ENCODE measurements at places on chromosomes 7 and 10.

GRCh38 chr10:79093658-79094411, 25.1 kb downstream of the ZMIZ1 start:
- DNase-seq: no peak

DNA sequence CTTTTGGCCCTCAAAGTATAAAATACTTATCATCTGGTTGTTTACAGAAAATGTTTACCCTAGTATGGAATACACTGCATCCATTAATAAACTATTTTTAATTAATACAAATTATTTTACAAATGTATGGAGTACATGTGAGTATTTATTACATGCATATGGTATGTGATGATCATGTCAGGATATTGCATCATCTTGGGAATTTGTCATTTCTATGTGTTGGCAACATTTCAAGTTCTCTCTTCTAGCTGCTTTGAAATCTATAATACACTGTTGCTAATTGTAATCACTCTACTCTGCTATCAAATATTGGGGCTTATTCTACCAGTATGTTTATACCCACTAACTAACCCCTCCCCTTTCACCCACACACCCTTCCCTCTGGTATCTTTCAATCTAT, 103.9 kb upstream of the THSD7A start:
- DNase-seq: no peak

- DNase-seq: no peak
These were observed at the start of gene ADGRA1 for GRCh38 chr10:133087679-133088178. Gene ADGRA1, plus strand, starts transcription at chr10:133087924. Its CDS starts 986 bp downstream, at chr10:133088910.

- DNase-seq: no peak
These were observed 35.8 kb upstream of the DNMBP start for GRCh38 chr10:100045592-100045991.

GRCh38 chr7:149867762-149868622, 5.8 kb upstream of the ATP6V0E2 start:
- DNase-seq: no peak

DNA sequence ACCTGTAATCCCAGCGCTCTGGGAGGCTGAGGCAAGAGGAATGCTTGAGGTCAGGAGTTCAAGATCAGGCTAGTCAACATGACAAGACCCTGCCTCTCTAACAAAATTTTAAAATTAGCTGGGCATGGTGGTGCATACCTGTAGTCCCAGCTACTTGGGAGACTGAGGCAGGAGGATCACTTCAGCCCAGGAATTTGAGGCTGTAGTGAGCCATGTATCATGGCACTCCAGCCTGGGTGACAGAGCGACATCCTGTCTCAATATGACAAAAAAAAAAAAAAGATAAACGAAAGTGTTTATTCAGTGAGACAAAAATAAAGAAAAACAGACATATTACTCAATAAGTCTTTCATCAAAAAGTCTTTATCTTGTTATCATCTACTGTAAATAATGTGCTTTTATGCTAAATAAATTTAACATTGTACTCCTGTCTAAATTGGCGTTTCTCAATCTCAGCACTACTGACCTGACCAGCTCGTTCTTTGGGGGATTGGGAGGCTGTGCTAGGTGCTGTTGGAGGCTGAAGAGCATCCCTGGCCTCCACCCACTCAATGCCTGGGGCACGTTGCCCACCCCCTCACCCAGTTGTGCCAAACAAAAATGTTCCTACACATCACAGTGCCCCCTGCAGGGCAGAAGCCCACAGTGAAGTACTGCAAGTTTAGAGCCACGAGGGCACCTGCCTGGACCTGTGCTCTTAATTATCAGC, 57.7 kb downstream of the NCAPG2 start:
- no peak for DNase-seq

- DNase-seq: no peak
These were observed 86.1 kb downstream of the LHPP start for GRCh38 chr10:124547647-124548168.

DNA sequence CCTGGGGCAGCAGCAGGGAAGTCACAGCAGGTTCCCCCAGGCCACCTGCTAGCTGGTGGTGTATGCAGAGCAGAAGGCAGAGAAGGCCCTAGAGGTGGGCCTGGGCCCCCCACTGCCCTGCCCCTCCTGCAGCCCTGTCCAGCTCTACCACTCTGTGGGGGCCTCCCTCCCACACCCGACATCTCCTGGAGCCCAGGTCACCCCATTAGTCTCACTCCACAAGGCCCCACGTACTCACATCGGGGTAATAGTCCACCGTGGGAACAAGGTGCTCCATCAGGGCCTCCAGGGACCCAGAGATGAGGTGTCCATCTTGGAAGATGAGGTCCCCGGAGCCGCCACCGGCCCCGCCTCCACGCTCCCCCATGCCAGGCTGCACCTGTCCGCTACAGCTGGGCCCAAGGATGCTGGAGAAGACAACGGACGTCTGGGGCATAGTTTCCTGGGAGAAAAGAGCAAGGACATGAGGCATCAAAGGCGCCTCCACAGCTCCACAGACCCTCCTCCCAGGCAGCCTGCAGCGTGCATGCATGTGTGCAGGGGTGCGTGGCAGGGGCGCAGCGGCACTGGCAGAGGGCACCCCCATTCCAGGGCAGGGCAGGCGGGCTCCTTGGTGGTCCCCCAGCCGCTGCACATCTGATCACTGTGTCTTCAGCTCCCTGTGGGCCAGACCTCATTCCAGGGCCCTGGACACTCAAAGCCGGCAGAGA, 61.0 kb downstream of the RASGEF1A start:
- no peak for DNase-seq

- no peak for DNase-seq
These were observed 21.1 kb downstream of the DPYSL4 start for GRCh38 chr10:132207536-132208461.

DNA sequence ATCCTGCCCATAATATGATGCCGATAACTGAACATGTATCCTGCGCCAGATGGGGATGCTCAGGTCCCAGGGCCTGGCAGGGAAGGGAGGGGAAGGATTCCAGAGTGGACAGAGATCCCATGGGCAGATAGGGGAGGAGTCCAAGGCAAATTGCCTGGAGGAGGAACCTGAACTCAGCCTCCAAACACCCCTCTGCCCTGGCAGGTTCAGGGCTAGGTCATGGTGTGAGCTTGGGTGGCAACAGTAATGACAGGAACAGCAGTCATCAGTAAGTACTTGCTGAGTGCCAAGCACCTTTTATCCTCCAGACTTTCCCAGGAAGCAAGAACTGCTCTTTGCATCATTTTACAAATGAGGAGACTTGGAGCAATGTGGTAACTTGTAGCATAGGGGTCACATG, 3.8 kb upstream of the PALD1 start:
- DNase-seq: no peak

DNA sequence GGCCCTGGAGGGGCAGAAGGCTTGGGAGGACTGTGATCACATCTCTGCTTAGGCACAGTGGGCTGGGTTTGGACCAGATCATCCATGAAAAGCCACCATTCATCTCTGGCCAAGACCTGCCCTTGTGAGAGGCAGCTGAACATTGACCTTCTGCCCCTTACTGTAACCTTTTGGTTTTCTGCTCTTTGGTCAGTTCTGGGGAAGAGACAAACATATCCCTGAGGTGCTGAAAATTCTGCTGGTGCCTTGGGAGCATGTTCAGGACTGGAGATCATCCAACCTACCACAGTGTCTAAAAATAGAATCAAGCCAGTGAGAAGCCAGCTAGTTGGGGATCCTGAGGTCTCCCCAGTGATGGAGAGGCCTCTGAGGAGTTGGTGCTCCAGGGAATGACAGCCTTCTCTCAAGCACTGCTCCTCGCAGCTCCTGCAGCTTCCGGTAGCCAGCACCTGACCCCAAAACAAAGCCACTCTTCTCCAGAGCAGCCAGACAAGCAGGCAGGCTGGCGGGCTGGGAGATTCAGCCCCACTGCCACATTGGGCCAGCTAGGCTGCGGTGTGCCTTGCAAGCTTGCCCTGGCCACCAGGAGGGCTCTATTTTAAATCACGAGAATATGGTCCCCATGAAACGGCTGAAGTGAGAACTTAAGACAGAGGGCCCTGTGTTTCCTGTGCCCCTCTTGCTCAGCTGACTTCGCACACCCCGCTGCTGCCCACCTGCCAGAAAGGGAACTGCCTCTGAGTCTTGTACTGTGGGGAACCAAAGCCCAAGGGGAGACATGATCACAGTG, 37.8 kb upstream of the UBE2H start:
- no peak for DNase-seq

GRCh38 chr7:49001610-49002033, 77.3 kb downstream of the CDC14C start:
- DNase-seq: no peak

DNA sequence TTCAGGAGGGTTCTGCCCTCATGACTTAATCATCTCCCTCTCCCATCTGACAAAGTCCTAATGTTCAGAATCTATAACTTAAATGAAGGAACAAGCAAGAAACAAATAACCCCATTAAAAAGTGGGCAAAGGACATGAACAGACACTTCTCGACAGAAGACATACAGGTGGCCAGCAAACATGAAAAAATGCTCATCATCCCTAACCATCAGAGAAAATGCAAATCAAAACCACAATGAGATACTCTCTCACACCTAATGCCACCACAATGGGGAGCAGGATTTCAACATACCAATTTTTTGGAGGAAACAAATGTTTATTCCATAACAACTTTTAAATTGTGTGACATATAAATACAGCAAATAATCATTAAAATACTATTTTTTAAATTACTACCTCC, 3.0 kb upstream of the HTR7 start:
- no peak for DNase-seq

DNA sequence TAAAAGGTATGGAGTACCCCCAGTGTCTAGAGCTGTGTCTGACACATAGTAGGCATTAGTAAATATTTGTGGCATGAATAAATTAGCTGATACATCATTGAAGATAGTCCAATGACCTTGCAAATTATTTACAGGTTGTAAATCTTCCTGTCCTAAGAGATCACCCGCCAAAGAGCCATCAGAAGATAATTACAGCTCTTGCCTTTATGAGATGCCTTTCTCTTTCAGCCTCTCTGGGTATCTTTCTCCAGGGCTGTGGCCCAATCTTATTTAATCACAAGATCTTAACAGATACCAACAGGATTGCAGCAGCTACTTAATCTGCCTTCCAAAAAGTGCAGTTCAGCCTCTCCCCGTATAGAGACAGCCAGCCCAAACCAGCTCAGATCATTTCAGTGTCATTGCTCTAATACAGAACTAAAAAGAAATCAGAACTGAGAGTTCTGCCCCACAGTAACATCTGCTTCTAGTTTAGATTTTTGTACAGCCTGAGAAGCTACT, 41.5 kb downstream of the MYOF start:
- DNase-seq: no peak

- no peak for DNase-seq
These were observed 130.4 kb upstream of the GHITM start for GRCh38 chr10:84008878-84009277.

GRCh38 chr10:37860494-37861190, 3.2 kb upstream of the ZNF248 start:
- DNase-seq: no peak

DNA sequence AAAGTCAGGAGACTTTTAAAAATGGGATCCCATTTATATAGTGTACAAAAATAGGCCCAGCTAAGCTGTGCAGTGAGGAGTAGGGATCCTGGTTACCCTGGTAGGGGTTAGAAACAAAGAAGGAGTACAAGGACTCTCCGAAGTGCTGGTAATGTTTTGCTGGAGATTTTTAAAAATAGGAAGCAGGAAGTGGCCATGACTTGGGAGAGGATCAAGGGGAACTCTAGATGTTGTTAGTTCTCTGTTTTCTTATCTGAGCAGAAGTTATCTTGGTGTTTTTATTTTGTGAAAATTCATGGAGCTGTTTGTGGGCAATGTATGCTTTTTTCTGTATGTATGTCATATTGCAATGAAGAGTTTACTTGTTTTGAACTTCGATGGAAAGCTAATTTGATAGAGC, 373.9 kb downstream of the SFMBT2 start:
- no peak for DNase-seq

- DNase-seq: no peak
These were observed 29.2 kb upstream of the MKX start for GRCh38 chr10:27774831-27775230.

GRCh38 chr7:1689311-1689710, 19.2 kb downstream of the ELFN1 start:
- DNase-seq: no peak

DNA sequence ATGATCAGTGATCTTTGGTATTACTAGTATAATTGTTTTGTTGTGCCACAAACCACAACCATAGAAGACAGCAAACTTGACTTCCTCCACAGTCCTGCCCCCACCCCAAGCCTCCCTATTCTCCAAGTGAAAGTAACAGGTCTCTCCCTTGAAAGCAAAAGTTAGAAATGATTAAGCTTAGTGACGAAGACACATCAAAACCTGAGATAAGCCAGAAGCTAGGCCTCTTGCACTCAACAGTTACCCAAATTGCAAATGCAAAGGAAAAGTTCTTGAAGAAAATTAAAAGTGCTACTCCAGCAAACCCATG, 7.5 kb downstream of the SAR1A start:
- DNase-seq: no peak

DNA sequence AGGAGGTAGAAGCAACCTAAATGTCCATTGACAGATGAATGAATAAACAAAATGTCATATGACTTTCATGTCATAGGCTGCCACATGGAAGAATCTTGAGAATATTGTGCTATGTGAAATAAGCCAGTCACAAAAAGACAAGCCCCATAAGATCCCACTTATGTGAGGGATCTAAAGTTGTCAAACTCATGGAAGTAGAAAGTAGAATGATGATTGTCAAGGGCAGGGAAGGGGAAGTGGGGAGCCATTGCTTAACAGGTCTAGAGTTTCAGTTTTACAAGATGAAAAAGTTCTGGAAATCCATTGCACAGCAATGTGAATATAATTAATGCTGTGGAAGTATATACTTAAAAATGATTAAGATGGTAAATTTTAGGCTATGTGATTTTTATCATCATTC, 229.3 kb upstream of the KMT2E start:
- no peak for DNase-seq

DNA sequence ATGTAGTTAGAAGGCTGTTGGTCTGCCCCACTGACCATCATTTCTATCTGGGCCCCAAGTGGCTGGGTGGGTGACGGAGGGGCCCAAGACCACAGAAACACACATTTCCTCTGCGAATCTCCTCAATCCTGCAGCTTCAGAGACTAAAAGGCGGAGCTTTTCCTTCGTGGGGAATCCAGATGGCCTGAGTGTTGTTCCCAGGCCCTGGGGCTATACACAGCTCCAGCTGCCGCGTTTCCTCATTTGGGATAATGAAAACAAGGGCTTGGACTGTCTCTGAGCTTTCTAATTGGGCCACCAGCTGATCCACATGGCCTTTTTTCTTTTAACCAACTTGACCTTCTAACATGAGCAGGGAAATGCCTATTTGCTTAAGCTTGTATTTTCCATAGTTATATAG, 339.9 kb downstream of the CXCL12 start:
- no peak for DNase-seq

- no peak for DNase-seq
These were observed 219.1 kb upstream of the PITRM1 start for GRCh38 chr10:3391657-3392056.

DNA sequence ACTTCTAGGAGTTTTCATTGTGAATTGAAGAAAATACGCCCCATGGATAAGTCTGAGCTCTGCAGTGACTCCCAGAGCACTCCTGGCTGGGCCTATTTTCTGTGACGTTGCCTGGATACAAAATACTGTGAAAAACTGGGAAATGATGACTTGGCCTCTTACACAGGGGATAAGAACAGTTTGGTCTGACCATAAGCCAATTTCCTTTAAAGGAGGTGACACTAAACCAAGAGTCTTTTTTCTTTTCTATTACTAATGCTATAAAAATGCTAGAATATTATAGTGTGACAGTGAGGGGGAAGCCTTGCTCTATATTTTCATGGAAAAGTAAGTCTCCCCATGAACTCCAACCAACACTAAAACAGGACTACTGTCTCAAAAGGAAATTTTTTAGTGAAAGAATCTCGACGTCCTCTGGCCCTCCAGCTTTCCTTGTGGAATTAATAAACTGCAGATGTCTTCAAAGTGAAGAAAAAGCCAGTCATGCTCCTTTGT, 45.5 kb downstream of the MYOF start:
- DNase-seq: no peak
